Naive B cell (primary cell): ENCODE measurements at places on chromosomes 5 and 9.
A peak's percentile ranks its signal among the peaks of the same experiment; 100 is the strongest.

- no peak within 1 kb of the TSS for H3K27ac ChIP-seq
- H3K4me3 ChIP-seq: no peak within 1 kb of the TSS
- peaks cover 51% of the 10 kb centered on the region for H3K27me3 ChIP-seq
- H3K4me1 ChIP-seq: no peaks in the 10 kb centered on the region
These were observed at the start of gene PCDHB12 for GRCh38 chr5:141208478-141208877. TSS of gene PCDHB12 (plus strand) at chr5:141208719. CDS start at chr5:141208908, 189 bp downstream.

DNA sequence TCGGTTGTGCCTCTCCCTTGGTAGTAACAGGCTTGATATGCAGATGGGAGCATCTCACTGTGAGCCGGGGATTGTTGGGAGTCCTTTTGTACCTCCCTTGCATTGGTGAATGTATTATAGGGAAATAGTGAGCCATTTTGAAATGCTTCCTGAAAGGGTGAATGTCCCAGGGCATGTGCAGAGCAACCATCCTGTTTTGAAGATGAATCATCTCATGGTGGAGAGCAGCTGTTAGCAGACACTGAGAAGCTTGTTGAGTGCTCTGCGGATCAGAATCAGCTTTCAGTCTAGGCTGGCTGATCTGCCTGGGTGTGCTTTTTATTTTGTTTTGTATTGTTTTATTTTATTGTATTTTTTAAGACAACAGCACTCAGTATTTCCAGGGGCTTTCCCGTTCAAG lies 29.7 kb downstream of the SLC36A1 start:
- no peaks in the 10 kb centered on the region for H3K27me3 ChIP-seq
- H3K4me1 ChIP-seq: no peaks in the 10 kb centered on the region
- no peak for DNase-seq
- peaks cover 38% of the 10 kb centered on the region for H3K36me3 ChIP-seq
- no peak overlapping the region for H3K4me3 ChIP-seq
- no peak overlapping the region for H3K27ac ChIP-seq

DNA sequence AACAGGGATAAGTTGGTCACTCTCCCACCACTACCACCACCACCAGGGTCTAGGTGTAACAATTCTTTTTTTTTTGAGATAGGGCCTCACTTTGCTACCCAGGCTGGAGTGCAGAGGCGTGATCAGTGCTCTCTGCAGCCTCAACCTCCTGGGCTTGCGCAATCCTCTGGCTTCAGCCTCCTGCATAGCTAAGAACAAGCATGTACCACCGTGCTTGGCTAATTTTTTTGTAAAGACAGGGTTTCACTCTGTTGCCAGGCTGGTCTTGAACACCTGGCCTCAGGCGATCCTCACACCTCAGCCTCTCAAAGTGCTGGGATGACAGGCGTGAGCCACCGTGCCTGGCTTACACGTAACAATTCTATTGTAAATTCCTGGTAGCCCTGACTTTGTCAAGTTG lies 27.5 kb downstream of the CORO2A start:
- H3K4me1 ChIP-seq: peaks cover 7% of the 10 kb centered on the region
- no peak for DNase-seq
- H3K36me3 ChIP-seq: no peaks in the 10 kb centered on the region
- H3K27me3 ChIP-seq: peaks cover 4% of the 10 kb centered on the region
- H3K4me3 ChIP-seq: no peak overlapping the region

- H3K27ac ChIP-seq: no peak overlapping the region
- no peak overlapping the region for H3K4me3 ChIP-seq
- no peaks in the 10 kb centered on the region for H3K36me3 ChIP-seq
These were observed 37.7 kb downstream of the NSG2 start for GRCh38 chr5:174083056-174083827.

DNA sequence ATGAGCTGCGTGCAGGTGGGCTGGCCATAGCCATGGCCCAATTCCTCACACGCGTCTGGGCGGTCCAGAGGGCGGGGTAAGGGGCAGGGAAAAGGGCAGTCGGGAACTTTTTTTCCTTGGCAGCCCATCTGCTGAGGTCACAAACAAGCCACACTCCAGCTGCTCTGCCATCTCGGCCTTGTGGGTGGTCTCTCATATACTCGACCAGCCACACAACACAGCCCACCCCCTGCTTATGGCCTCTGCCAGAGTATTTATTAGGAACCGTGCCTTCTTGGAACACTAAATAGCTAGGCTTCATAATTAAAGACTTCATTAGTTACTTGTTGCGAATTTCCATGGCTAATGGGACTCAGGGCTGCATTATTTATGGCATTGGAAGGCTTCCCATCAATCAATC lies 98.5 kb upstream of the LHFPL2 start:
- H3K27ac ChIP-seq: no peak overlapping the region
- no peak overlapping the region for H3K4me3 ChIP-seq
- H3K36me3 ChIP-seq: no peaks in the 10 kb centered on the region
- peaks cover 3% of the 10 kb centered on the region for H3K4me1 ChIP-seq

DNA sequence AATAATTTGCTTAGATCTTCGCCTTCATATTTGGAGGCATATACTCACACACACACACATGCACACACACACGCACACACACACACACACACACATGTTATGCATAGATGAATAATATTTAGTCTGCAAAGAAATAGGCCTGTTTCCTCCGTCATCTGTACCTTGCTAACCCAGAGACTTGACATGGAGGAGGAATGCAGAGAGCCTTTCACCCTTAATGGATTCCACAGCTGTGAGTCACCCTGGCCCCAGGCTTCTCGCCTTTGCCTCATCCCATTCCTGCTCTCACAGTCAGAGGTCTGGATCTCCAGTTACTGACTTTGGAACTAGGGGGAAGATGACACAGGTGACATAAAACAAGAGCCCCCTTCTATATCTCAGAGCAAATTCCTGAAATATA lies 29.7 kb downstream of the ZNF462 start:
- H3K4me3 ChIP-seq: no peak overlapping the region
- H3K36me3 ChIP-seq: no peaks in the 10 kb centered on the region
- H3K27me3 ChIP-seq: no peaks in the 10 kb centered on the region
- H3K4me1 ChIP-seq: no peaks in the 10 kb centered on the region

- peaks cover 17% of the 10 kb centered on the region for H3K27me3 ChIP-seq
- no peak for DNase-seq
- H3K36me3 ChIP-seq: peaks cover 8% of the 10 kb centered on the region
- peaks cover 4% of the 10 kb centered on the region for H3K4me1 ChIP-seq
These were observed 2.4 kb downstream of the CKMT2 start for GRCh38 chr5:81235287-81236072.

GRCh38 chr5:15238006-15238405 lies 262.0 kb upstream of the FBXL7 start:
- no peaks in the 10 kb centered on the region for H3K27me3 ChIP-seq
- no peaks in the 10 kb centered on the region for H3K36me3 ChIP-seq
- H3K4me1 ChIP-seq: no peaks in the 10 kb centered on the region
- H3K27ac ChIP-seq: no peak overlapping the region
- H3K4me3 ChIP-seq: no peak overlapping the region
- DNase-seq: no peak

DNA sequence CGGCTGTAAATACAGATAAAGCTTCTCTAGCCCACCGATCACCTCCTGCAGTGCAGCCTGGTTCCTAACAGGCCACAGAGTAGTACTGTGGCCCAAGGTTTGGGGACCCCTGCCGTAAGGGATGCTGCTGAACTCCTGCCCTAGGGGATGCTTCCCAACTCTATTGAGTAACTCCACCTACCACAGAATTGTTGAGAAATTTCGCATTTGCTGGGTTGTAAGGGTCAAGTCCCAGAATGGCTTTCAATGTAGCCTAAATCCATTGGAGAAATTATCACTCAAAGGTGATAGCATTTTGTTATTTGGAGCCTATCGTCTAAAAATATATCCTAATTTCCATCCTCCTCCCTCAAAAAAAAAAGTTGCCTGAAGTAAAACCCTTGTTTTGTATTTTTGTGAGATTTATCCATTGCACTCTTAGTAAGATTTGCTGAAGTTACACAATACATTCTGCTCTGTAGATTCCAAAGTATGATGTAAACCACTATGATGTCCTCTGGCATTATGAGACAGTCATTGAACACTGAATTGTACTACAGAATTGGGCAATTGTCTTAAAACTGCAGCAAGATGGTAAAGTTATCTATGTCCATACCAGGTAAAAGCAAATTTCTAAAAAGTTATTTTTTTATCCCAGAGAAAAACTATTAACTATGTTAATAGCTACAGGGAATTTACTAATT lies 14.0 kb downstream of the ACTBL2 start:
- no peaks in the 10 kb centered on the region for H3K27me3 ChIP-seq
- no peak for DNase-seq
- no peaks in the 10 kb centered on the region for H3K36me3 ChIP-seq

DNA sequence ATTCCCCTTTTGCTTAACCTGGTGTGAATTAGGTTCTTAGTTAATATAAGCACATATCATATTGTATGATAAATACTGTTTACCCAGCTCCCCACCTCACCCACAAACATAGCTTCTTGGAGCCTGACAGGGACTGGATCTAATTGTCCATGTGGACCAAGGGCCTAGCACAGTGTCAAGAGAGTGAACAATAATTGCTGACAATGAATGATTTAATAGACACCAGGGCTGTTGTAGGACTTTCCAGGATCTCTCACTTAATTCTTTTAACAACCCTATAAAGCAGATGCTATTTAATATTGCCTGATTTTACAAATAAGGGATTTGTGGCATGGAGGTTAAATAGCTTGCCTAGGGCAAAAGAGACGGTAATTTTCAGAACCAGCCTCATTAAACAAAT lies 24.8 kb downstream of the AK3 start:
- H3K4me3 ChIP-seq: no peak overlapping the region
- no peaks in the 10 kb centered on the region for H3K4me1 ChIP-seq
- peaks cover 12% of the 10 kb centered on the region for H3K36me3 ChIP-seq

- DNase-seq: no peak
- H3K4me3 ChIP-seq: no peak overlapping the region
- no peaks in the 10 kb centered on the region for H3K36me3 ChIP-seq
- peaks cover 4% of the 10 kb centered on the region for H3K27me3 ChIP-seq
- peak overlapping the region; percentile 22 for H3K27ac ChIP-seq
- no peaks in the 10 kb centered on the region for H3K4me1 ChIP-seq
These were observed 169.9 kb downstream of the SLC28A3 start for GRCh38 chr9:84170521-84171141.

DNA sequence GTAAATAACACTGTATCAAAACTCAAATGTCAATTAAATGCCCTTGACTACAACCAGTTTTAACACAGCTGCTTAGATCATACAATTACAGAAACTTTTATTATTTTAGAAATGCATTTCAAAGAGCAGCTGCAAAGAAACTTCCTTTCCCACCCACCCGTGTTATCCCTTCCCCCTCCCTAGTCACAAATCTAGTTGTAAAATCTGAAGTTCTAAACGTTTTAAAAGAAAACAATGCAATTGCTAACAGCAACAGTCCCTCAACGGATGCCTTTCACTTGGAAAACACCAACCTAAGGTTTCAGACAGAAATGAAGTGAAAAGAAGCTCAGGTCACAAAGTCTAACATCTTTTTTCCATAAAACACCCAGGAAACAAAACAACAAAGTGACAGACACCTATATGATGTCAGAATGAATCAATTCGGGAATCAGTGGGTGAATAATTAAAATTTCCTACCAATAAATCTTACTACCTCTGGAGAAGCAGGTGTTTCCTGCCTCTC lies 100.3 kb downstream of the FBXW11 start:
- H3K4me1 ChIP-seq: peaks cover 35% of the 10 kb centered on the region
- H3K36me3 ChIP-seq: no peaks in the 10 kb centered on the region
- peak overlapping the region; percentile 75 for H3K27ac ChIP-seq
- no peak overlapping the region for H3K4me3 ChIP-seq
- DNase-seq: no peak

DNA sequence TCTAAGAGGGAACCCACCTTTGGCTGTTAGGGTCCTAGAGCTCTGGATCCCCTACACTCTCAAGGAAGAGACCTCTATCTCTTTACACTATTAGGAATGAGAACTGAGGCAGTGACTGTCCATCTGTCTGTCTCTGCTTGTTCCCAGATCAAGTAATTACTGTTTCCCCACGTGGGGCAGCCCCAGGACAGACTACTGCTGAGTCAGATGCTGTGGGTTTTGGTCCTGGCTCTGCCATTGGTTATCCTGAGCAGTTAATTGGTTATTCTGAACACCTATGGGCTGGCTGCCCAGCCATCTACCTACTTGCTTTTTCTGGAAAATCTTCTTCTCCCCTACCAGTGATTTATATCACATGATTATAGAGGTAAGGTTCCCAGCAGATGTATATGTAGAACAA lies 33.3 kb downstream of the FBXO10 start:
- H3K4me1 ChIP-seq: peaks cover 23% of the 10 kb centered on the region
- H3K36me3 ChIP-seq: peaks cover 13% of the 10 kb centered on the region
- peak overlapping the region; percentile 68 for H3K27ac ChIP-seq
- DNase-seq: no peak
- H3K4me3 ChIP-seq: no peak overlapping the region

DNA sequence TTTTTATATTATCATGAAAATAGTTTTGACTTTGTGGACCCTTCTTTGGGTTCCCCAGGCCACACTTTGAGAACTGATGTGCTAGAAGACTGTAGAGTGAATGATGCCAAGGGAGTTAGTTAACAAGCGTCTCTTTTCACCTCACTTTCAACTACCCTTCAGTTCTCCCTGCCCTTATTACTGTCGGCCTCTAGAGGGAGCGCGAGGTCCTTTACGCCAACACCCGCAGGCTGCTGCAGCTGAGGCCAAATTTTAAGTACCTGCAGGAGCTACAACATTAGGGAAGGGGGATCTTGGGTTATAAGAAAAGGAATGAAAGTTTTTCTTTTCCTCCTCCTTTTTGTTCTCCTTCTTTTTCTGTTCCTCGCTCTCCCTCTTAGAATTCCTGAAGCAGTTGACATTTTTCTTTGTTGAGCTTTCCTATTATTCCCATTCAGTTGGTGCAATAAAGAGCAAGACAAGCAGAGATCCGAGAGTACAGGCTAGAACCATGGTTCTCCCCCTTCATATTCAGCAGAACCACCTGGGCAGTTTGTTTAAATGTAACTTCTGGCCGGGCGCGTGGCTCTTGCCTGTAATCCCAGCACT lies 84.0 kb downstream of the ZFAND5 start:
- no peaks in the 10 kb centered on the region for H3K27me3 ChIP-seq
- peak; percentile 60 for DNase-seq
- H3K27ac ChIP-seq: no peak overlapping the region
- H3K4me3 ChIP-seq: no peak overlapping the region
- no peaks in the 10 kb centered on the region for H3K4me1 ChIP-seq

DNA sequence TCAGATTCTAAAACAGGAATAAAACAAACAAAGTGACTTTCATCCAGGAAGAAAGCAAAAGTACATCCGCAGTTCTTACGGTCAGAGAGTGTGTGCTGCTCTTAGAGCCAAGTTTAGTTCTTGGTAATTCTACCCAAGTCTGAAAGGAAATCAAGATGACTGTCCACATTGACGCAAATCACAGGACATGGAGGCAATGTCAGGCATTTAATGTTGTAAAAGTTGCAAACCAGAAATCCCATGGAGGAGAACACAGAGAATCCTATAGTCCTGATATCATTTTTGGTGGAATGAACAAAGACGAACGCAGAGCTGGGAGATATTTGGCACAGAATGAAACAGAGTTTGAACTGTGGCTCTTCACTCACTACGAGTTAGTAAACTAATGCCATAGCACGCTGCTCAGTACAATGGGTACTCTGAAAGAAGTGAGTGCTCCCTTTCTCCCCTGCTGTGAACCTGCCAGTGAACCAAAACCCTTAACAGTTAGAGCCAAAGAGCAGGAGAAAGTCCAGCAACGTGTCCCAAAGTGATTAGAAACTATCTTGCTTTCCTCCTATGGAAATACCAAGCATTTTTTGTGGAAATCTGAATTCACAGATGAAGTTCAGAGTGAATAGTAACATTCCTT lies 74.3 kb downstream of the MUSK start:
- H3K4me1 ChIP-seq: no peaks in the 10 kb centered on the region
- no peak overlapping the region for H3K4me3 ChIP-seq
- no peak overlapping the region for H3K27ac ChIP-seq
- peaks cover 1% of the 10 kb centered on the region for H3K27me3 ChIP-seq
- H3K36me3 ChIP-seq: no peaks in the 10 kb centered on the region
